ENCODE measurements at places on chromosomes 16 and 17. TPM values are rescaled to one million over a fixed set of nuclear protein-coding genes. Genes with fewer than 3 reads are reported as not detected.

Gene MAPT
- total RNA-seq: 2.1 TPM

Gene TBX6
- 0.33 TPM for total RNA-seq

Gene TAC4
- not detected for total RNA-seq

Gene TNFSF13
- 0.79 TPM for total RNA-seq

Gene TNRC6A
- total RNA-seq: 27.5 TPM

Gene PMP22
- 255 TPM for total RNA-seq

Gene CPNE7
- total RNA-seq: 48.7 TPM

Gene KRT39
- total RNA-seq: not detected

Gene C1QTNF8
- not detected for total RNA-seq
